ENCODE measurements at places on chromosomes 4 and X.
A peak's percentile ranks its signal among the peaks of the same experiment; 100 is the strongest.

DNA sequence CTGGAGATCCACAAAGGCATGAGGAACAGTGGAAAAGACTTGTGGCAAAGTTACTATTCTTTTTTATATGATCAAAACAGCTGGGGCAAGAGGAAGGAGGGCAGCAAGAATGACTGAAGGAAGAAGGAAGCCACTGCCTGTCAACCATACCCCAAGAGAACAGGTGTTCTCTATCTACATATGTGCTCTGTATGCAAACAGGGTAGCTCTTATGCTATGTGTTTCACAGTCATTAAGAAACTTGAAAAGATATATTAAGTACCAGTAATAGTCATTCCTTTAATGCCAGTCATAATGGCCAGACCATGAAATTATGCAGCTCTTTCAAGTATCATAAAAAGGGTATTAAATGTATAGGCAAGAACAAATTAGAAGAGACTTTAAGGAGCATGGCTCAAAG is 363.9 kb downstream of the KLHL13 start:
- DNase-seq: no peak

GRCh38 chr4:83129264-83129663 is 14.7 kb upstream of the PLAC8 start:
- DNase-seq: no peak

GRCh38 chr4:53716471-53717063 is 125.3 kb upstream of the LNX1 start:
- DNase-seq: no peak

DNA sequence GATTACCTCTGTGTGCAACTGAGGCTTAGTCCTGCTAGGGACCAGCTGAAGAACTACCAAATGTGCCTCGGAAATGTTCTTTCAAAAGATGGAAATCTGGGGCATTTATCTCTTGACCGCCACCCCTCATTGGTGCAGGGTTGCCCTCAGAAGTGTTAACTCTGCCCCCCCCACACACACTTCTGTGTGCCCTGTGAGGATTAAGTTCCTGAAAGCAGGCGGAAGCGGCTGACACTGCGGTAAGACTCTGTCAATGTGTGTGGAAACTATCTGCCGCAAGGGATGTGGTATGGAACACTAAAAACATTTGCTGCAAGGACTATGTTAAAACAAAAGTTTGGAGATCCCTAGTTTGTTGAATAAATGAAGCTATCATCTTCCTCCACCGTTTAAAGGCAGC is 106.9 kb upstream of the NDP start:
- DNase-seq: no peak

- DNase-seq: no peak
Measured at GRCh38 chr4:117156806-117157205, 71.4 kb upstream of the TRAM1L1 start.

DNA sequence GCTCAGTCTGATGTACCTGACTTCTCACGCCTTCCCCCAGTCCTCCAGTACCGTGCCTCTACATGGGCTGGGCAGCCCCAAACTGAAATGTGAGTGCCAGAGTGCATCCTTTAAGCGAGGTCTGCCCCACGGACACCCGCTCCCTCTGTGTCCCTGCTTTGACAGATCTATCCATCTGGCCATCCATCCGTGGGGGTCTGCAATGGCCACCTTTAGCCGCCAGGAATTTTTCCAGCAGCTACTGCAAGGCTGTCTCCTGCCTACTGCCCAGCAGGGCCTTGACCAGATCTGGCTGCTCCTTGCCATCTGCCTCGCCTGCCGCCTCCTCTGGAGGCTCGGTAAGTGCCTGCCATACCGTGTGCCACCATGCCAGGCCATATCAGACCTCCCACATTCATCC is 827 bp downstream of the PORCN start:
- no peak for DNase-seq

DNA sequence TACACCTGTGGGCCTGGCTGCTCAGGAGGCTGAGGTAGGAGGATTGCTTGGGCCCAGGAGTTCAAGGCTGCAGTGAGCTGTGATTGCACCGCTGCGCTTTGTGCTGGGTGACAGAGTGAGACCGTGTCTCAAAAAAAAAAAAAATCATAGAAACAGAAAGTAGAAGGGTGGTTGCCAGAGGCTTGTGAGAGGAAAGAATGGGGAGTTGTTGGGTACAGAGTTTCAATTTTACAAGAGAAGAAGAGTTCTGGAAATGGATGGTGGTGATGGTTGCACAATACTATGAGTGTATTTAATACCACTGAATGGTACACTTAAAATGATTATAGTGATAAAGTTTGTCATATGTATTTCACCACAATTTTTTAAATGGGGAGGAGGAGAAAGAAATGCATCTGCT is 10.2 kb upstream of the GLOD5 start:
- DNase-seq: no peak

GRCh38 chr4:146146918-146147317 is 28.6 kb upstream of the LSM6 start:
- no peak for DNase-seq

DNA sequence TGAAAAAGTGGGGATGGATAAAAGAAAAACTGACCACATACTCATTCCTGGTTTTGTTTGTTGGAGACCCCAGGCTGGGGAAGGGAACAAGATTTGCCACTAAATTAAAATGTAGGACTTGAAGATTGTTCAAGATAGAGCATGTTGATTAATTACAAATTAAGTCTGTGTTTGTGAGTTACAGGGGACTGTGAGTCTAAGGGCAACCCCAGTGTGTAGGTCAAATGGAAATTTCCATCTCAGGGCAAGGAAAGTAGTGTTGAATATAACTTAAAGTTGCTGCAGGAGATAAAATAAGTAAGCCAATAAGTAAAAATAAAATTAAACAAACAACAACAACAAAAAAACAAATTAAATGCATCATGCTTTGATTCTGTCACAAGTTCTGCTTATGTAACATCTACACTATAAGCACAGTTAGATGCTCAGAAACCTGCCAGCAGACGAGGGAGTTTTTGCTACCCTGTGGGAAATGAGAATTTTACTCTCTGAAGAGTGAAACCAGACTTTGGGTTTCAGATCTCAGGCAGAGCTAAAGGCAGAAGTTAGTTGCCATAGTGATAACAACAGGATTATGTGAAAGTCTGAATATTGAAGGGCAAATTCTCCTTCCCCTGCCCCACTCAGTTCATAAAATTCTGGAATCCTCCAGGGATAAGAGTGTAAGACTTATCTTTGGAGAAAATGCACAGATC is 352.3 kb downstream of the GRXCR1 start:
- no peak for DNase-seq

DNA sequence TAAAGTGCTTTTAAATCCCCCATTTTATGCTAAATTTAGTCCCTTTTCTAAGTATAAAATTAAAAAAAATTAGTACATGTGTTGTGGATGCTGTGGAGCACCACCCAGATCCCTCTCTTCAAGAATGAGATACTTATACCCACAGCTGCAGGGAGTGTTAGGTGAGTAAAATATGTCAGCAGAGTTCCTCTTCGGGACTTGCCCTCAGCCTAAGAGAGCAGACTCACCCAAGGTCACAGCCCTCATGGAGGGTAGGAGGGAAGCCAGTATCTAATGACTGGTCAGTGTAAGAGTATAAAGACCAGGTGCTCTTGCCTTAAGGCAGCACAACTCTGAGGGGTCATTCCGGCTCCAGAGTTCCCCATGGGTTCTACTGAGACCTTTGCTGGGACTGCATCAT is 88.5 kb downstream of the REELD1 start:
- no peak for DNase-seq

- no peak for DNase-seq
Measured at GRCh38 chrX:12987900-12988594, 13.1 kb downstream of the TMSB4X start.

- no peak for DNase-seq
Measured at GRCh38 chrX:66408507-66408906, 230.4 kb downstream of the EDA2R start.

- DNase-seq: peak; percentile 6
Measured at GRCh38 chrX:47232803-47233332, at the start of gene USP11. Gene USP11, plus strand, starts transcription at chrX:47233009. Its CDS starts 35 bp downstream, at chrX:47233044.

GRCh38 chrX:153644356-153645125 is 2.5 kb upstream of the DUSP9 start:
- DNase-seq: no peak

DNA sequence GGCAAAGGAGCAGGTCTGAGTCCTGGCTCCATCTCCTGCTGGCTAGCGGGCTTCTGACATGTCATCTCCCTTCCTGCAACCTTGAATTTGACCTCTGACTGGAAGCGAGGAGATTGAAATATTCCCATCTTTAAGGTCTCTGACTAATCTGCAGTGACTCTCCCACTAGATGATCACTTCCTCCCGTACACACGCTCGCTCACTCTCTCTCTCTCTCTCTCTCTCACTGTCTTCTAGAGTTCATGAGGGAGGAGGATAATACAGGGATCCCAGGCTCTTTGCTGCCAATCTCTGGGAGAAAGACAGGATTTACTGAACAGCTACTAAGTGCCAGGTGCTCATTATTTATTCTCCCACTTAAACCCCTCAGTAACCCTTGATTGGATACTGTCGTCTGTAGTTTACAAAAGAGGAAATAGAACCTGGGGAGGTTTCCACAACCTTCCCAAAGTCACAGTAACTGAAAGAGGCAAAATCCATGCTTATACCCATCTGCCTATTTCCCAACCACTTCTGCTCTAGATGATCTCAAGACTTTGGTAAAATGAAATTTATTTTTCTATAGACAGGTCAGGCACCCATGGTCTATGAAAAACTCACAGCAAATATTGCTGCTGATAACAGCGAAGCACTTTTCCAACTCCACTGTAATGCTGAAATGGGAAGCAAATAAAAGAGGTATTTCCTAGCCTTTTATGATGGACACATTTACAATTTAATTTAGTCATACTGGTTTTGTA is 193.5 kb upstream of the C1QTNF7 start:
- DNase-seq: no peak

DNA sequence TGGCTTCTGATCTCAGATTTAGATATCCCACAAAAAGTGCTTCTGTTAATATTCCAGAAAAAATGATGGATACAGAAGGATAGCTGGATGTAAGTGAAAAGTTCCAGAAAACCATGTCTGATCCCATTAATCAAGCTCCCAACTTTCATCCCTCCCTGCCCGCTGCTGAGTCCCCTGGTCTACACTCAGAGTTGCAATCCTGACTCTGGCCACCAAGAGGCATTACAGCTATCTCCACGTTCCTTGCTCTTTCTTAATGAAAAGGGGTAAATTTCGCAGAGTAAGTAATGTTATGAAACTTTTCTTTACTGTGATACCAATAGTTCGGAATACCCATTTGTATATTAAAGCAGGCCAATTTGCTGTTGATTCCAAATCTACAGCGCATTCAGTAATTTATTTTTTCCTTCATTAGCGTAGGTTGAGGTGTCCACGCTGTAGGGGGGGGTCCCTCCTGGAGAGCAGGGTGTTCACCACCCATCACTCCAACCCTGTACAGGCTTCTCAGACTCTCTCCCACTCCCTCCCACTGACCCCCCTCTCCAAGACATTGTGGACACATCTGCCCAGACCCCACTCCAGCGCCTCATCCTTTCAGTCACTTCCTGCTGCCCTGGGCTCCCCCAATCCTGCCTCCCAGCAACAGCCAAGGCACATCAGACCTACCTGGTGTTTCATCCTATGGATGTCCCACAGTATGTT is 55.1 kb downstream of the RAB40A start:
- DNase-seq: peak; percentile 3

GRCh38 chr4:18404642-18405041 is 383.1 kb upstream of the LCORL start:
- no peak for DNase-seq

DNA sequence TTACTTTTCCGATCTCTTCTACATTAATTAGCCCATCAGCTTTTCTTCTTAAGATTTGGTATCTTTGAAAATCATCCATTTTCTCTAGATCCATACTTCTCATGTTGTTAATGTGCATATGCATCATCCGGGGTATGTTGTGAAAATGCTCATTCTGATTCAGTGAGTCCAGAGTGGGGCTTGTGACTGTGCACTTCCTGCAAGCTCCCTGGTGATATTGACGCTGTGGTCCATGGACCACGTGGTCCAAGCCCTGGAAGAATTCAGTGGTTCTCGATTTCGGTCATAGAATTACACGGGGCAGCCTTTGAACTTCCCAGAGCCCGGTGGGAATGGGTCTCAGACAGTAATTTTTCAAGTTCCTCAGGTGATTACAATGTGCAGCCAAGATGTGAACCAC is 69.8 kb downstream of the ZFX start:
- DNase-seq: no peak

- no peak for DNase-seq
Measured at GRCh38 chrX:40844471-40844870, 109.1 kb upstream of the MED14 start.

DNA sequence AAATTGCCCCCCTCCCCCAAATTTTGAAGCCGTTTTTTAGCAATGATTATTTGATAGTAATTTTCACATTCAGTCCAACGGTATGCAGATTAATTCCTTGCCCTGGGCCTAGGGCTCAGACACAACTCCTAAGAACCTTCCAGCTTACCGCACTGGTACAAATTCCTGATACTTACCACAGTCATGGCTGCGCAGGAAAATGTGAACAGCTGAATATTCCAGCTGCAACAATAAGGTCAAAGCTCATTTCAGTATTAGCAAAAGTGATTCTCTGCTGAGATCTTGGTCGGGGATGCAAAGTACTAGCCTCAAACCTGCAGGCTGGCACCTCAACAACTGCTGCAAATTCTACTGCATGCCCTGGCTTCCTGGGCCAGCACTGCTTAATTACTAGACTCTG is 3.0 kb downstream of the ATP11C start:
- no peak for DNase-seq

DNA sequence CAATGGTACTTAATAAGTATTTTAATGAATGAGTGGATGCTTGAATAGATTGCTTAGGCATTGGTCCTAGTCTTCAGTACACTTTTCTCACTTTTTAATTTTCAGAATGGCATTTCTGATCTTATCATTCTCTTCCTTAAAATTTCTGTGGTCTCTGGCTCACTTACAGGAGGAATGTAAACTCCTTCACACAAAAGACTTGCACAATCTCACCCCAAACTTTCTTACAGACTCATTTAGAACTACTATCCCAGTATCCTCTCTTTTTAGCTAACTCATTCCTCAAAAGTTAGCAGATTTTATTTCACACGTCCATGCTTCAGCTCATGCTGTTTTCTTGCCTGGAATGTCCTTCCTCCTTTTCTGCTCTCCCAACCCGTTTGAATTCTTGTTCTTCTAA is 350.1 kb downstream of the GRXCR1 start:
- DNase-seq: no peak

- DNase-seq: no peak
Measured at GRCh38 chr4:95068818-95069478, 311.2 kb downstream of the BMPR1B start.

DNA sequence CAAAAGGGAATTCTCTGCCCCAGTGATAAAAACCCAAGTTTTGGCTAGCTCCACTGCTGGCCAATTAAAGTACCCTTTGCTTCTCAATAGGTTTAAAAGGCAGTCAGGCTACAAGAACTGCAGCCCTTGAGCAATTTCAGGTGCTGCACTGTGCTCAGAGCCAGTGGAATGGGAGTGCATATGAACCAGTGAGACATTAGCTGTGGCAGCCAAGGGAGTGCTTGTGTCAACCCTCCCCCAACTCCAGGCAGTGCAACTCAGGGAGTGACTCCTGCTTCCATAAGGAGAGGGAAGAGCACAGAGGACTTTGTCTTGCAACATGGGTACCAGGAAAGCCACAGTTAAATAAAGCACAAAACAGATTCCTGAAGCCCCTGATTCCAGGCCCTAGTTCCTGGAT is 61.6 kb upstream of the VAMP7 start:
- DNase-seq: no peak
